DMS 273 treated with DMSO at 0.1 percent for 48 hours (cell line): ENCODE measurements at places on chromosomes 1 and 21.

- peak; percentile 24 for DNase-seq
Measured at GRCh38 chr1:204390751-204391466, 20.7 kb downstream of the PPP1R15B start.

- no peak for DNase-seq
Measured at GRCh38 chr1:157238585-157238984, 100.4 kb upstream of the ETV3 start.

- no peak for DNase-seq
Measured at GRCh38 chr1:25195835-25196234, 36.5 kb downstream of the SYF2 start.

DNA sequence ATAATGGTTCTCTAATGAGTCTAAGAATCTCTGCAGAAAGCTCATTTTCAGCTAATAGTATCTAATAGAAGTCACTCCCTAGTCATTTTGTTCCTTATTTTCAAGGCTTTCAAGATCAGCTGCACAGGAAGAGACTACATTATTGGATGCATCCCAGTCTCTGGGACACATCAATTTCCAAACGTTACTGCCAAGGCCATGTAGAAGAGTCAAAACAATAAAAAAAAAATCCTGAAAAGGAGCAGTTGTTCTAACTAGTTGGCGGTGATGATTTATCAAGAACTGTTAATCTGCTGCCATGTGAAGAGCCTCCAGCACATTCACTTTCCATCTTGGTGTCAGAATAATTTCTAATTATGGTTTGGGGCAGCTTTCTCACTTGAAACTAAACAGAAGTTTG, 5.7 kb downstream of the DDAH1 start:
- no peak for DNase-seq

- DNase-seq = no peak
Measured at GRCh38 chr21:32954353-32954752, 71.4 kb upstream of the OLIG2 start.

DNA sequence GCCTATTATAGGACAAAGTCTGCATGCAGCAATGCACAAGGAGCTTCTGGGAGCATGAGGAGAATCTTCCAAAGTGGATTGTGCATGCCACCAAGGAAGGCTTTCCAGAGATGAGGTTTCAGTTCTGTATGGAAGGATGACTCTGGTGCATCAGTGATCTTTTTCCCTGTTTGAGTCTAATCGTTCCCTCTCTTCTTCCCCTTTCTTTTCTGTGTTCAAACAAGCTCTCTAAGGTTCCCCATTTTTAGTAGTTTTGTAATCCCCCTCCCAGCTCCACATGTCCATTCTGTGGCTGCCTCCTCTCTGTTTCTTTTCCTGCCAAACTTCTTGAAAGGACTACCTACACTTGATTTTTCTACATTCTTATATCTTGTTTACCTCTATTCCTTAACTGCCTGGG, 43.3 kb upstream of the USP25 start:
- no peak for DNase-seq

DNA sequence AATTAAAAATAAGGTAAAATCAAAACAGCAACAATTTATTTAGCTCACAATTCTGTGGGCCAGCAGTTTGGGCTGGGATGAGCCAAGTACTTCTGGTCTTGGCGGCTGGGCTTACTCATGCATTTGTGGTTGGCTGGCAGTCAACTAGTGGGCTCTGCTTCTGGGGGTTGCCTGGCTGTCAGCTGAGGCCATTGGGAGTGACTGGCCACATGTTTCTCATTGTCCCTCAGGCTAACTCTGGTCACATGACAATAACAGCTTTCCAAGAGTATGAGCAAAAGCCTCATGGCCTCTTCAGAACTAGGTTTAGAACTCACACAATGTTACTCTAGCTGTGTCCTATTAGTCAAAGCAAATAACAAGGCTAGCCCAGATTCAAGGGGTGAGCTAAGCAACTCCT, 15.6 kb upstream of the CHIA start:
- no peak for DNase-seq

GRCh38 chr1:168628807-168629206, 52.4 kb downstream of the XCL1 start:
- no peak for DNase-seq

GRCh38 chr1:232793944-232794343, 11.3 kb upstream of the MAP10 start:
- DNase-seq = no peak

DNA sequence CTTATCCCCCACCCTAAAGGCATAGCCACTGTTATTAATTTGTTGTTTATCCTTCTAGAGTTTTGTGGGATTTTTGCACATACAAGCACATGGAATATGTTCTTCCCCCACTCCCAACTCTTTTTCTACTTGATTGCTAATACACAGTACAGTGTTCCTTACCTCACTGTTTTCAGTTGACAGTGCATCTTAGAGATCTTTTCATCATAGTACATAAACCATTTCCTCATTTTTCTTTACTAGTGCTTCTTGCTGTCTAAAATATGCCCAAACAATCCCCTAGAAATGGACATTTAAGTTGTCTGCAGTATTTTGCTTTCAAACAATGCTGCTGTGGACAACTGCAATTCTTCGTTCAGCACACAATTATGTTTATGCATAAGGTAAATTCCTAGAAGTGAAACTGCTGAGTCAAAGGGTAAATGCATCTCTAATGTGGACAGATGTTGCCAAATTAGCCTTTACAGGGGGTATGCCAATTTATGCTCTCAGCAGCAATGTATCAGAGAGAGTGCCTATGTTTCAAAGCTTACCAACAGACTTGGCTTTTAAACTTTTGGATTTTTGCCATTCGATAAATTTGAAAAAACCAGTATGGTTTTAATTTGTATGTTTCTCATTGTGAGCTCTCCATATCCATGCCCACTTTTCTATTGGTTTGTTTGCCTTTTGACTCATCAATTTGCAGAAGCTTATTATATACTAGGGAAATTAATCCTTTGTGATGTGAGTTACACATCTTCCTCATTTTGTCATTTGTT, 132.6 kb downstream of the MRPS6 start:
- DNase-seq = peak; percentile 92

DNA sequence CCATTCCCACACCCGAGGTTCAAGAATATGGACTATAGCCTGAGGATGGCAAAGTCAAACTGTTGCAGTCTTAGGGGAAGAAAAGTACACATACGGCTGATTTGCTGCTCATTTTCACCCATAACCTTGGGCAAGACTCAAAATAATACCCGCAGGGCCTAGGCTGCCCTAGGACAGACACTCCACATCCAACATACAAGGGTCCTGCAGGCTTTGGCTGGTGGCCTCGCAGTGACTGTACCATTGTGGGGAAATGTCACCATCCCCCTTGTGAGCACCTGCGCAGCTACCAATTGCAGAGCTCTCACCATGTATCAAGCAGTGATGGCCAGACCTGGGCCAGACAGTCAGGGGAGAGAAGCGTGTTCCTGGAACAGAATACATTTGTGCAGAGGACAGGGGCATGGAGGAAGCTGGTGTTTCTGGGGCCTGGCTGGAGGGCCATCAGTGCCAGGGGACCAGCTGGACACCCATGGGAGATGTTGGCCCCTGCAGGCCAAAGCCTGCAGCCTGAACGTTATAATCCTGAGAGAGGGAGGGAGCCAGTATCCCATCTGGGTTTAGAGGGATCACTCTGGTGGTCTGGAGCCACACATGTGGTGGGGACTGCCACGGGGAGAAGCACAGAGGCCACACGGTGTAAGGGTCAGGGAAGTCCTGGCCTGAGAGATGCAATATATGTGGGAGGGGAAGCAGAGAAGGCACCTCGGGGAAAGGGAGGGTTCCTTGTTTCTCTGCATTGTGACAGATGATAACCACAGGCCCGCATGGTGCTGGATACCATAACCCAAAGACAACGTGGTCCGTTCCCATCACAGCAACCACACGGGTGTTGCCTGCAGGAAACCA, 101.2 kb downstream of the GLIS1 start:
- no peak for DNase-seq

DNA sequence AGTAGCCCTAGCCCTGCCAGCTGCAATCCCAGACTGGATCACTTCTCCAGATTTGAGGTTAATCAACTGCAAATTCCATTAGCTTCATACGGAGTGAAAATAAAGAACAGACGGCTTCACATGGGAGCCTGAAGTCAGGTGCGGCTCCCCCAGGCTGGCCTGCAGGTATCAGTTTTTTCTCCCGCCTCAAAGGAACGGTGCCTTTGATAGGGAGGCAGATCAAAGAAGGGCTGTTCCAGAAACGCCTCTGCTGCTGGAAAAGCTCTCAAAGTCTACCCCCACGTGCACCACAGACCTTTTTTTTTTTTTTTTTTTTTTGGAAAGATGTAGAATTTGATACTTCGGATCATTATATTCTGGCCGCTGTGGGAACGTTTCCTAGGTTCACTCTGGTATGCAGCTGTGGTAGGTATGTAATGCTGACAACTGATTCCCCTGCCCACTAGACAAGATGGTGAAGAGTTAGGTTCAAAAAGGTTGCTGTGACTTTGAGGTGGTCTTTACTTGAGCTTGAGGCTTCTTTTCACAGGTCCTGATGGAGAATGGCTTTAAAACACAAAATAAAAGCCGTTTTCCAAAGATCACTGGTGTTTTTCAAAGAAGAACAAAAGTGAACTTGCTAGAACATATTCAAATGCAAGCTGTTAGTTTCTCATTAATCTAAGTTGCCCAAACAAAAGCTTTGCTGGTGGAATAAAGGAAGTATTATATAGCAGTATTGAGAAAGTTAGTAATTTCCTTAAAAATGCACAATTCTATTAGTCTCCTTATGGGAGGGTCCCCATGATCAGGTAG, 189.0 kb upstream of the NFIA start:
- DNase-seq = no peak

GRCh38 chr1:184486761-184487445, 100.1 kb downstream of the C1orf21 start:
- no peak for DNase-seq

- DNase-seq = no peak
Measured at GRCh38 chr21:35559128-35559828, 501.0 kb downstream of the SETD4 start.

DNA sequence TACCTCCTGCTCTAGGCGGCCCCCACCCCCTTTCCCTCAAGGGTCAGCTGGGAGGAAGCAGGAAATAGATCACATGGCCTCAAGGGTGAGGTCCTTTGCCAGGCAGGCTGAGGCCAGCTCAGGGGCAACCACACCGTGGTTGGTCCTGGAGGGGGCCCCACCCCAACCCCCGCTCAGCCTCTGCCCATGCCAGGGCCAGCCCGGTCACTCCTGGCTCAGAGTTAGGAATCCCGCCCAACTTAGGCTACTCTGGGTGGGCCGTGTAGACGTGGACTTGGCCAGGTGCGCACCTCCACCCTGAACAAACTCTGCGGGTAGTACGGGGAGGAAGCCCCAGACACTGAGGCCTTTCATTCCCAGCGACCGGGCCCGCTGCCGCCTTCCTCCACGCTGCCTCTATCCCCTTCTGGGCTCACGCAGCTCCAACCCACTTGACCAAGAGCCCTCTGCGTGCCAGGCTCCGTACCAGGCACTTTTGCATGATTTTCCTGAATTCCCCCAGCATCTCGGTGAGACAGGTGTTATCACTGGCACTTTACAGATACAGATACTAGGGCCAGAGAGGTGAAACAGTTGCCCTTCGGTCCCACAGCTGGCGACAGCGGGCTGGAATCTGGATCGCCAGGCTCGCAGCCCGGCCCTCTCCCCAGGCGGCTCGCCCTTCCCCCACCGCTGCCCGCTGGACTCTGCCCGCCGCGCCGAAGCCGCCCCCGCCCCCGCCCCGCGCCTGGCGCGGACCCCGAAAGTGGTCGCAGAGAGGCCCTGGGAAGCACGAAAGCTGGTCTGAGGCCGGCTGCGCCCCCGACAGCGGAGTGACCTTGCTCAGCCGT, 769 bp downstream of the GALE start:
- DNase-seq = no peak

GRCh38 chr1:56788588-56788987, 30.6 kb downstream of the FYB2 start:
- DNase-seq = peak; percentile 13

GRCh38 chr1:168396508-168396907, 115.8 kb downstream of the TBX19 start:
- DNase-seq = no peak

DNA sequence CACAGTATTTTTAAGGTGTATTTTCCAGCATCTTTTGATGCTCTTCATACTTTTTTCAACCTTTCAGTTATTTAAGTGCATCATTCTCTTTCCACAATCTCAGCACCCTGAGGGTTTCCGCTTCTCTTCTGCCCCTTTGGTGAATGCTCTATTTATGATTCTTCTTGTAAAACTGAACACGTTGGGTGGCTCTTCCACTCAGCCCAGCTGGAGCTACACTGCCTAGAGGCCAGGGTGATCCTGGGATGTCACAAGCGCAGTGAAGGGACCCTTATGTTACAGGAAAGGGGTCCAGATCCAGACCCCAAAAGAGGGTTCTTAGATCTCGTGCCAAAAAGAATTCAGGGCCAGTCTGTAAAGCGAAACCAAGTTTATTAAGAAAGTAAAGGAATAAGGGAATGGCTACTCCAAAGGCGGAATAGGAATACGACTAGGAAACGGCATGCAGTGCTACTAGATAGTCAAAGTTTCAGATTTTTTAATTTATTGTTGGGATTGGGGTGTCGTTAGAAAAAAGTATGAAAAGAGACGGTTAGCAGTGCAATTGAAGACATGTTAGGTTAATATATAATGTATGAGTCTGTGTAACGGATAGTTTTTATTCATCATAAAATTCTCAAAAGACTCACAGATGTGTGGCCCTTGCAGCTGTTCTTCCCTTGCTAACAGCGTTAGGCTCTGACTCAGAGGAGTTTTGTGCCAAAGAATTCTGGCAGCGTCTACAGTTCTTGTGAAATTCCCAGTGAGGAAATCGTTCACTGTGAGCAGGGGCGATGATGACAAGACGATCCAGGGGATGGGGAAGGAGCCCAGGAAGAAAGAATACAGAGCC, 14.4 kb upstream of the ERVH48-1 start:
- peak; percentile 40 for DNase-seq

GRCh38 chr21:44443291-44443890, 11.9 kb upstream of the LRRC3 start:
- no peak for DNase-seq

- DNase-seq = no peak
Measured at GRCh38 chr1:199512037-199512710, 515.3 kb upstream of the NR5A2 start.

GRCh38 chr1:225689882-225690459, 37.0 kb upstream of the ENAH start:
- DNase-seq = no peak

DNA sequence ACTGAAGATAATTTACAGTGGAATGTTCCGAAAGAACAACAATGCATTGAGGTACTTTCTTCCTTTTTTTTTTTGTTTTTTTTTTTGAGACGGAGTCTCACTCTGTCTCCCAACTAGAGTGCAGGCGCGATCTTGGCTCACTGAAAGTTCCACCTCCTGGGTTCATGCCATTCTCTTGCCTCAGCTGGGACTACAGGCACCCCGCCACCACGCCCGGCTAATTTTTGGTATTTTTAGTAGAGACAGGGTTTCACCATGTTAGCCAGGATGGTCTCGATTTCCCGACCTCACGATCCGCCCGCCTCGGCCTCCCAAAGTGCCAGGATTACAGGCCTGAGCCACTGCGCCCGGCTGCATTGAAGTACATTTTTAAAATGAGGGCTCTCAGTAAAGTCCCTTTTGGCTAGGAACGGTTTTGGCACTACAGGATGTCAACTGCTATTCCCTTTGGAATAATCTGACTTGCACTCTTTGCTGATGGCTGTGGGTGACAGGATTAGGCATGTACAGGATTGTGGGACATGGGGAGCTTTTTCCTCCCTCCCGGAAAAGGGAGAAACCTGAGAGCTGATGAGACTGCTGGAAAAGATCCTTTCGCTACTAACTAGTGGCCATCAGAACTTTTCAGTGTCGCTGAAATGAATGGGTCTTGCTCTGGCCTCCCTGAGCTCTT, 56.9 kb upstream of the EDEM3 start:
- DNase-seq = no peak
